Thoracic aorta (tissue), 2 donors: ENCODE measurements at places on chromosomes 1 and 21. TPM values are rescaled to one million over a fixed set of nuclear protein-coding genes. Genes with fewer than 3 reads are reported as not detected.

Gene TTC22
- total RNA-seq = not detected

Gene LCE2B
- total RNA-seq = 2.4 TPM

Gene OR10J1
- not detected for total RNA-seq

Gene IQCC
- 1.4 TPM for total RNA-seq

Gene DIRAS3
- 4.6 TPM for total RNA-seq

Gene GNG4
- total RNA-seq = 0.28 TPM

Gene FALEC
- total RNA-seq = not detected

Gene MSH4
- 0.27 TPM for total RNA-seq

Gene NVL
- total RNA-seq = 11.6 TPM

Gene AMY1C
- total RNA-seq = not detected

Gene UAP1
- 284 TPM for total RNA-seq

Gene GSTM2
- 72.4 TPM for total RNA-seq

Gene TRIM62
- total RNA-seq = 13.0 TPM
